ENCODE measurements at places on chromosomes 4 and X.

- DNase-seq = no peak
Measured at GRCh38 chr4:1874201-1874600, 3.0 kb downstream of the NSD2 start.

GRCh38 chrX:83469551-83469950, 38.5 kb upstream of the POU3F4 start:
- DNase-seq = no peak

DNA sequence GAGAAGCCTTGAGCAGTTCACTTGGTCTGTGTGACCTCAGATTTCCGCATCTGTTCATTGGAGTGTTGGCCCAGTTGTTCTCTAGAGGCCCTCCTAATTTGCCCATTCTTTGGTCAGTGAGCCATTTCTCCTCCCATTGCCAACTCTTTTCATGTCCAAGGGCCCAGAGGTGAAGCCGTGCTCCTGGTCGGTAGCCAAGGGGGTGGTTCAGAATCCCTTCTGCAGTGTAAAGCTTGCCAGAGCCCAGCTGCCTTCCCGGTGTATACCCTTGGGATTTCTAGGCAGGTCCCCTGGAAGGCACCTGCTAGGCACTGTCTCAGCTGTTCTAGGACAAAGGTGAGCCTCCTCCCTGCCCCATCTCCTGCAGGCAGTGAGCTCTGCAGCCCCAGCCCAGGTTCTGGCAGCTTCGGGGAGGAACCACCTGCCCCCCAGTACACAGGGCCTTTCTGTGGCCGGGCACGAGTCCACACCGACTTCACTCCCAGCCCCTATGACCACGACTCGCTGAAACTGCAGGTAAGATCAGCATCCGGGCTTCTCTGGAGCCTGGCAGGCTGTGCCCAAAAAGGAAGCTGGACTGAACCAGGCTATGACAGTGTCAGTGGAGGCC, 12.3 kb downstream of the SASH3 start:
- no peak for DNase-seq

GRCh38 chrX:137858106-137858505, 292.2 kb downstream of the ZIC3 start:
- no peak for DNase-seq

DNA sequence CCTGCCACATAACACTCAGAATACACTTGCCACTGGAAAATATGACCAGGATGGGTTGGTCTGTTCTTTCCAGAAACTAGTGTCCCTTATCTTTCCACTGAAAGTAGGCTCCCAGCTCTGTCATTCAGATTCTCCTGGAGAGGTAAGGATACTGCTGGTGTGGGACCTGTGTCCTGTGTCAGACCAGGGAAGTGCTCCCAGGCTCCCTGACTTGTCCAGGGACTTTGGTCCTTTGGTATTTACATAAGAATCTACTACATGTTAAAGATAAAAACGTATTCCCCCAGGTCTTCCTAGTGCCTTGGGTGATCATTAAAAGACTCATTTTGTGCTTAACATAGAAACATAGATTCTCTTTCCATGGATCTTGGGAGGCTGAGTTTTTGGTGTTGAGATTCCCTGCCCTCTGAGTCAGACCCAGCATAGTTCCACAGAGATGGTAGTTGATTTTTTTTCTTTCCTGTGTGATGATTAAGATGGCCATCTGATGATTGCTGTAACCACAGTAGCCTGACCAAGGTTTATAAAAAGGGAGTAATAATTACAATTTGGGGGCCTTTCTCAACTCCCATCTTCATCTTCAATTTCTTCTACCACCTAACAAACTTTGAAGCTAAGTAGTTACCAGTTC, 159.8 kb upstream of the JADE1 start:
- DNase-seq = peak; percentile 73

Data from large intestine (tissue), 12 donors.